ENCODE measurements at places on chromosomes 12 and 14.

GRCh38 chr12:68482660-68483059 lies 128.0 kb upstream of the RAP1B start:
- no peak overlapping the region for H3K27ac ChIP-seq
- no peaks in the 10 kb centered on the region for H3K36me3 ChIP-seq
- no peak overlapping the region for H3K4me3 ChIP-seq
- DNase-seq, result peak; percentile 34

DNA sequence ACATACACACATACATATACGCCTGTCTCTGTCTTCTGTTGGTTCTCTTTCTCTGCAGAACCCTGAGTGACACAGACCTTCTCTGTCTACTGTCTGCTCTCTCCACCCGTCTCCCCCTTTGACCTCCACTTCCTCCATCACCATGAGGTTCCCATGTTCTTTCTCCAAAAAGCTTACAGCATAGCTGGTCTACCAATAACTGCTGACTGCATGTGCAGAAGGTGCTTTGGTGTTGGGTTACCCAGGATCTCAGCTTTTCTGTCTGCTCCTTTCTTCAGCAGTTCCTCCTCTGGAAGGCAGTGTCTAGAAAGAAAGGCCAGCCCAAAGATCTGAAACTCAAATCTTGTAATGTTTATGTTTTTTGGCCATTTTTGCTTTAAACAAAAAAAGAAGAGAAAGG lies 125.6 kb downstream of the SMOC1 start:
- no peak overlapping the region for H3K27ac ChIP-seq
- H3K27me3 ChIP-seq, result no peaks in the 10 kb centered on the region
- H3K36me3 ChIP-seq, result no peaks in the 10 kb centered on the region
- H3K4me3 ChIP-seq, result no peak overlapping the region
- no peaks in the 10 kb centered on the region for H3K4me1 ChIP-seq

DNA sequence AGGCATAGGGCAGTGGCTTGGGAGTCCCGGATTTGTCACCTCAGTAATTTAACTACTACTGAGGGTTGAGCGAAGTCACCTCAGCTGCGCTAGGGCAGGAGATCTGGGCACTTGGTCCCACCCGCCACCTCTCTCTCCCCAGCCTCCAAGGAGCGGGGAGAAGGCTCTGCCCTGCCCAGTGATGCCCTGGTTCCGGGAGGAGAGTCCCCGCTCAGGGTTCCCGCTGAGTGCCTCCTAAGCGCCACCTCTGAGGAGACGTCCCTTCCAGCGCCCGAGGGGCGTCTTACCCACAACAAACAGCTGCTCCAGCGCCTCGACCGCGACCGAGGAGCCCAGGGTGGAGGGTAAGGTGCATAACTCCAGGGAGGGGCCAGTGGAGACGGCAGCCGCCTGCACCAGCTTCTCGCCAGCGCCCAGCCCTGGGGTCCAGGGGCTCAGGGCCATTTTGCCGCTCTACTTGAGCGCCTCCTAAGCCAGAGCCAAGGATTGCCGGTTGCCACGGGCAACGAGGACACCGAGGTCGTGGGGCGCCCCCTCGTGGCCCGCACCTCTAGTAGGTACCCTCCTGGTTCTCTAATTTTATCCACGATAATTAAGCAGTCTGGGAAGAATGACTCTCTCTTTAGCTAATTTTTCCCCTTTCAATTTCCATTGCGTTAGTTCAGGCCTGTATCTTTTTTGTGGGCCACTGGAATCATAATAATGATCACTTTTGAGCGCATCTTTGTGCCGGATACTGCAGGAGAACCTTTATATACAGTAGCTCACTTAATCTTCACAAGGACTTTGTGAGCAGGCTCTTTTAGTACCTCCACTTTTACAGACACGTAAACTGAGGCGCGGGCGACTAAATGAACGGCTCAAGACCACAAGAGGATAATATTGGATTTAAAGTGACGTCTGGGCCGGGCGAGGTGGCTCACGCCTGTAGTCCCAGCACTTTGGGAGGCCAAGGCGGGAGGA lies at the start of gene CCDC175:
TSS of gene CCDC175 (minus strand) at position 481 of the 963 bp plus-strand sequence. CDS start at position 444, 37 bp downstream.
- H3K36me3 ChIP-seq, result no peaks in the 10 kb centered on the region
- peaks cover 8% of the 10 kb centered on the region for H3K4me1 ChIP-seq
- H3K27ac ChIP-seq, result no peak within 1 kb of the TSS
- peak; percentile 69 for DNase-seq
- no peaks in the 10 kb centered on the region for H3K27me3 ChIP-seq

DNA sequence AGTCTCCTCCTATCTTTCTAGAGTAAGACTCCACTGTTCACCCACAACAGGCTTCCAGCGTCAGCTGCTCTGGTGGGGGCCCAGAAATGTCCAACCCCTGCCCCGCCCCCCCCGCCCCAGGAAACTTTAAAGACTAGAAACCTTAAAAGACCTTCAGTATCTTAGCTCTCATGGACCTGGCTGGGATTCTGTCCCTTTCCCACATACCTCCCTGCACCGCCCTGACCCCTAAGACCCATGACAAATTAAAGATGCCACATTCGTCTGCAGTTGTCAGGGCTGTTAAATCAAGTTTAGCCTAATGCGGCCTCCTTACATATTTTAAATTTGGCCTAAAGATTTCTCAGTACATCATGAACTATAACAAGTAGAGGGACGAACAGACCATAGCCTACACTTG lies 10.0 kb upstream of the SERPINA10 start:
- H3K4me1 ChIP-seq, result no peaks in the 10 kb centered on the region
- H3K36me3 ChIP-seq, result no peaks in the 10 kb centered on the region
- no peak for DNase-seq
- H3K4me3 ChIP-seq, result no peak overlapping the region
- no peaks in the 10 kb centered on the region for H3K27me3 ChIP-seq

GRCh38 chr12:131637986-131638385 lies 72.9 kb upstream of the SFSWAP start:
- H3K36me3 ChIP-seq, result no peaks in the 10 kb centered on the region
- DNase-seq, result no peak
- H3K4me1 ChIP-seq, result no peaks in the 10 kb centered on the region
- H3K4me3 ChIP-seq, result no peak overlapping the region
- H3K27me3 ChIP-seq, result no peaks in the 10 kb centered on the region

- no peaks in the 10 kb centered on the region for H3K36me3 ChIP-seq
- H3K4me1 ChIP-seq, result peaks cover 23% of the 10 kb centered on the region
- H3K27ac ChIP-seq, result peak overlapping the region; percentile 18
- H3K4me3 ChIP-seq, result no peak overlapping the region
Measured at GRCh38 chr14:39228509-39229221, 5.0 kb upstream of the MIA2 start.

- H3K36me3 ChIP-seq, result no peaks in the 10 kb centered on the region
- DNase-seq, result no peak
- H3K27me3 ChIP-seq, result no peaks in the 10 kb centered on the region
Measured at GRCh38 chr12:74043343-74043742, 494.3 kb upstream of the ATXN7L3B start.

DNA sequence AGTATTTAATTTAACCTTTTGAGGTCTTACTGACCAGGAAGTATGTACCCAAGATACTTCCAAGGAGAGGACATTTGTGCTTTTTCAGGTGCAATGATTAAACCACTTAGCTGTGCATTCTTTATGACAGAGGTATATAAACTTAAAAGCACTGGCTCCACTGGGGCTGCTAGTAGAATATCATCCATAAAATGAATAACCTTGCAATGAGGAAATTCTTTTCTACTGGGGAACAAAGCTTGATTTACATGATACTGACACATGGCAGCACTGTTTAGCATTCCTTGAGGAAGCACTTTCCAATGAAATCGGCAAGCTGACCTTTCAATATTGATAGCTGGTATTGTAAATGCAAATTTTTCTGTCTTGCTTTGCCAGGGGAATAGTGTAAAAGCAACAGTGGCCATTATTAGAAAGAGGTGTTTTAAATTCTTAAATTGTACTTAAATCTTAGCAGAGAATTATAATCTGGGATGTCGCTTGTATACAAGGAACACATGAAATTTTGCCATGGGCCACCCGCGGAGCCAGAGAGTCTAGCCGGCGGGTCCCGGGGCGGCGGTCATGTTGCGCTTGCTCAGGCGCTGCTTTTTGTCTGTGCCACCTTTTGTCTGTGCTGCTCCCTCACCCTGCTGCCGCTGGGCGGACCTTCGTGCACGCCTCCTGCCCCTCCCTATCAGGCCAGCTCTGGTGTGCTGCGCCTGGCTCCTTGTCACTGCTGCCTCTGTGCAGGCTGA lies 20.9 kb upstream of the BLTP3B start:
- DNase-seq, result peak; percentile 51
- H3K4me3 ChIP-seq, result no peak overlapping the region
- H3K27ac ChIP-seq, result no peak overlapping the region
- no peaks in the 10 kb centered on the region for H3K27me3 ChIP-seq
- no peaks in the 10 kb centered on the region for H3K4me1 ChIP-seq

- H3K27me3 ChIP-seq, result no peaks in the 10 kb centered on the region
- H3K4me1 ChIP-seq, result no peaks in the 10 kb centered on the region
- H3K4me3 ChIP-seq, result no peak overlapping the region
- no peak for DNase-seq
- no peaks in the 10 kb centered on the region for H3K36me3 ChIP-seq
Measured at GRCh38 chr14:94397289-94398181, 9.1 kb upstream of the SERPINA1 start.

- no peaks in the 10 kb centered on the region for H3K4me1 ChIP-seq
- no peak overlapping the region for H3K4me3 ChIP-seq
- no peak overlapping the region for H3K27ac ChIP-seq
- H3K27me3 ChIP-seq, result no peaks in the 10 kb centered on the region
Measured at GRCh38 chr14:59331217-59331616, 134.0 kb downstream of the GPR135 start.

DNA sequence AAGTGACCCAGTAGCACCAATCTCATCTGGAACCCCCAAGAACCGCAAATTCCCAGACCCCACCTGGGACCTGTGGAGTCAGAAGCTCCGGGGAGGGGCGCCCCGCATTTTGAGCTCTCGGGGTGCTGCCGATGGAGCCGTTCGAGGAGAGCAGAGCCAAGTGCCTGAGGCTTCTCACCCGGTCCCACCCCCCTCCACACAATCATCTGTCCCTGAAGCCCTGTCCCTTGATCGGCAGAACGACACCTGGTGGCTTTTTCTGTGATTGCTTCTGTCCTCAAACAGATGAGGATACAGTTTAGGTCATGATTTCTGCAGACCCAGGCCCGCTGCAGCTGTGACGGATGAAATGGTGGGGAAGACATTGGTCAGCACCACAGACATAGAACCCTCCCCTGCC lies 74.7 kb downstream of the NOC4L start:
- no peak overlapping the region for H3K27ac ChIP-seq
- DNase-seq, result peak; percentile 27
- H3K4me3 ChIP-seq, result no peak overlapping the region
- H3K27me3 ChIP-seq, result no peaks in the 10 kb centered on the region
- H3K4me1 ChIP-seq, result peaks cover 8% of the 10 kb centered on the region

GRCh38 chr14:80538633-80539375 lies 327.5 kb upstream of the DIO2 start:
- no peak overlapping the region for H3K27ac ChIP-seq
- no peaks in the 10 kb centered on the region for H3K36me3 ChIP-seq
- DNase-seq, result no peak
- H3K27me3 ChIP-seq, result no peaks in the 10 kb centered on the region

GRCh38 chr14:92400579-92401444 lies 77.8 kb downstream of the SLC24A4 start:
- no peaks in the 10 kb centered on the region for H3K4me1 ChIP-seq
- no peaks in the 10 kb centered on the region for H3K27me3 ChIP-seq
- H3K27ac ChIP-seq, result no peak overlapping the region
- no peaks in the 10 kb centered on the region for H3K36me3 ChIP-seq
- DNase-seq, result no peak
- H3K4me3 ChIP-seq, result no peak overlapping the region

DNA sequence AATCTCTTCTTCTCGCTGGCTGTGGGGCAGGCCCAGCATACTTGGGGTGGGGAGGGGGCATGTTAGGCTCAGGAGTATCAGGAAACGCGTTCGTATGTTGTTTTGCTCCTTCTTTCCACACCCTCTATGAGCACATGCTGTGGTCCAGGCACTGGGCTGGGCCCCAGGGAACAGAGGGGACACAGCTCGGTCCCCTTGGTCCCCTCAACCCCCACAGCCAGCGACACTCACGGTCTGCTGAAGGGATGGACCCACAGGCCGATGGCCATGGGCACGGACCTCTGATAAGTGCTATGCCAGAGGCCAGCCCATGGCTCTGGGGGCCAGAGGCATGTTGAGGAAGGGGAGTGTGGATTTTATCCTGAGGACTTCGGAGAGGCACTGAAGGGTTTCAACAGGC lies 6.2 kb downstream of the IFI27 start:
- H3K4me3 ChIP-seq, result no peak overlapping the region
- H3K36me3 ChIP-seq, result no peaks in the 10 kb centered on the region
- peaks cover 4% of the 10 kb centered on the region for H3K27me3 ChIP-seq
- no peak for DNase-seq

GRCh38 chr12:95518944-95519343 lies 32.3 kb downstream of the USP44 start:
- H3K4me3 ChIP-seq, result no peak overlapping the region
- DNase-seq, result no peak
- no peaks in the 10 kb centered on the region for H3K27me3 ChIP-seq
- peaks cover 7% of the 10 kb centered on the region for H3K36me3 ChIP-seq

DNA sequence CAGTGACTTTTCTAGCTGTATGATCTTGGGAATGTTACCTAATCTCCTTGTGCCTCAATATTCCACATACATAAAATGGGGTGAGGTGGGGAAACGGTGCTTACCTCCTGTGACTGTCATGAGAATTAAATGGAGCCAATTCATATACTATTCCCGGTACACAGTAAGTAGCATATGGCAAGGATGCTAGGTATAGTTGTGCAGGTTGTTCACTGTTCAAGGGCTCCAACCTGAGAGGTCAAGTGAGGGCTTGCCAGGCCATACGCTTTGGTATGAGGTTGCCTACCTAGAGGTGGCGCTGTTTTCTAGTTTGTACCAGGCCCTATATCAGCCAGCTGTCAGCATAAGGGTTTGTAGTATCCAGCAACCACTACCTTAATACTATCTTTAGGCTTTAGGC lies 3.6 kb upstream of the BATF start:
- H3K27me3 ChIP-seq, result no peaks in the 10 kb centered on the region
- H3K27ac ChIP-seq, result no peak overlapping the region
- H3K4me1 ChIP-seq, result peaks cover 53% of the 10 kb centered on the region
- no peak overlapping the region for H3K4me3 ChIP-seq
- no peaks in the 10 kb centered on the region for H3K36me3 ChIP-seq
- DNase-seq, result no peak

DNA sequence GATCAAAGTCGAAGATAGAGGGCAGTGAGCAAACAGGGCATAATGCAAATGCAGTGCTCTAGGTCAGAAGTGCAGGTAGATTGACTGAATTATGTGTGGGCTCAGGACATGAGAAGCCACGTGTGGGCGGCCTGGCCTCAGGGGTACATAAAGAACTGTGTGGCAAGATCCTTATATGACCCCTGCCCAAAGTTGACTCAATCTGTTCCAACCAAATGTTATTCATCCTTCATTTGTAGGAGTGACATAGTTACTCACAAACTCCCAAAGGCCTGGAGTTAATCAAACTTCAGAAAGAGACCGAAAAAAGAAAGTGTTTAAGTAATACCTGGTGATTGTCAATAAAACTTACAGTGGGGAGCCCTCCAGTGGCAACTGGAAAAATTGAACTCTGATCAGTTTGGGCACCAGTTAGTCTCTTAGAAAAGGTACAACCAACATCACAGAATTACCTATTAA lies 150.4 kb upstream of the FAR2 start:
- no peak overlapping the region for H3K4me3 ChIP-seq
- no peak overlapping the region for H3K27ac ChIP-seq
- H3K4me1 ChIP-seq, result no peaks in the 10 kb centered on the region
- H3K36me3 ChIP-seq, result no peaks in the 10 kb centered on the region
- H3K27me3 ChIP-seq, result no peaks in the 10 kb centered on the region

- H3K27ac ChIP-seq, result peak overlapping the region; percentile 84
- peaks cover 70% of the 10 kb centered on the region for H3K4me1 ChIP-seq
- DNase-seq, result no peak
- H3K36me3 ChIP-seq, result no peaks in the 10 kb centered on the region
- H3K4me3 ChIP-seq, result peak overlapping the region; percentile 87
Measured at GRCh38 chr14:100067481-100067880, 2.3 kb downstream of the EVL start.

All from CD8-positive, alpha-beta memory T cell (primary cell).